Foreskin keratinocyte (primary cell): ENCODE measurements at places on chromosomes 4 and X. TPM values are rescaled to one million over a fixed set of nuclear protein-coding genes. Genes with fewer than 3 reads are reported as not detected.

Gene SLITRK2
- not detected in 2 replicates for polyA plus RNA-seq

Gene TMEM31
- polyA plus RNA-seq: not detected in 2 replicates

Gene RELL1
- polyA plus RNA-seq: 0.99 and 1.6 TPM in 2 replicates

Gene ARX
- polyA plus RNA-seq: not detected in 2 replicates

Gene GPR143
- polyA plus RNA-seq: 0.93 and 1.3 TPM in 2 replicates

Gene ARHGEF6
- 0.03 and 0.06 TPM in 2 replicates for polyA plus RNA-seq

- DNase-seq: no peak
Measured at GRCh38 chrX:40267334-40268187, 169.8 kb upstream of the BCOR start.

DNA sequence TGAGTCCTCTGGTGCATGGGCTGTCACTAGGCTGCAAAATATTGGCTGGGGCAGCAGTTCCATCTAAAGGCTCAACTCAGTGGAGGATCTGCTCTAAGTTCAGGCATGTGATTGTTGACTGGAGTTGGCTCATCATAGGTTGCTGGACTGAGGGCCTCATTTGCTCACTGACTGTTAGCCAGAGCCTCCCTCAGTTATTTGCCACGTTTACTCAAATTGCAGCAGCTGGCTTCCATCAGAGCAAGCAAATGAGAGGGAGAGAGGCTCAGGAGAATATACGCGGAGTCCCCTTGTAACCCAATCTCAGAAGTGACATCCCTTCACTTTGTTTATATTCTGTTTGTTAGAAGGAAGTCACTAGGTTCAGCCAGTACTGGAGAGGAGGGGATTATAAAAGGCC lies 54.1 kb downstream of the BMP3 start:
- no peak for DNase-seq

DNA sequence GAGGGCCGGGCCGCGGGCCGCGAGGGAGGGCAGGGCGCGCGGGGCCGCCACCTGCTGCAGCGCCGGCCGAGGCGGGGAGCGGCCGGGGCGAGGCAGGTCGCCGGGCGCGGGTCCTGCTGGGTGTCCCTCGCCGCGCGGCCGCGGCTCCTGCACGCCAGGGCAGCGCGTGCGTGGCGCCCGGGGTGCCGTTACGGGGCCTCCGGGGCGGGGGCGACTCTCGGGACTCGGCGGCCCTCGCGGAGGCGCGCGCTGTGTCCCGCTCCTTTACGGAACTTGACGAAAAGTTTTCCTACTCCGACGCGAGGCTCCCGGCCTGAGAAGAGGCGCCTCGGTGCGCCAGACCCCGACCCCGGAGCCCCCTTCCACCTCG lies 329 bp downstream of the TBC1D14 start:
- DNase-seq: no peak

DNA sequence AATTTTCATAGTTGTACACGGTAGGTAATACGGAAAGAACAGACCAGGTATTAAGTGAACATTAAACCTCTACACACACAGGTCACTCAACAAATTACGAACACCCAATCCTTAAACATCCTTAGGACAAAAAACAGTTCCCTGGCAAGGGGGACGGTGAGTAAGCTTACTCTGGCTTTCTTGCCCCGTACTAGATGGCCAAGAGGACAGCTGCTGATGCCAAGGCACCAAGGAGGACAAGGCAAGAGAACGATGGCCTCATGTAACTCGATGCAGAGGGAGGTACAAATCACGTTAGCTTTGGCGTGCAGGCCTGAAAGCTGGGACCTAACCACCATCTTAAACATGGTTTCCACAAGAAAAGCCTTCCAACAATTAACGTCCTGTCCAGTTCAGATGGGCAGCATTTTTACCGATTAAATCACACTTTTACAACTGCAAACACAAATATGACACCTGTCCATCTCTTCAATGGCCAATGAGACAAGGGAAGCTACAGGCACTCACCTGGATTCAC lies 23.7 kb downstream of the FAT1 start:
- DNase-seq: no peak
